ENCODE measurements at places on chromosomes 16 and 17.

DNA sequence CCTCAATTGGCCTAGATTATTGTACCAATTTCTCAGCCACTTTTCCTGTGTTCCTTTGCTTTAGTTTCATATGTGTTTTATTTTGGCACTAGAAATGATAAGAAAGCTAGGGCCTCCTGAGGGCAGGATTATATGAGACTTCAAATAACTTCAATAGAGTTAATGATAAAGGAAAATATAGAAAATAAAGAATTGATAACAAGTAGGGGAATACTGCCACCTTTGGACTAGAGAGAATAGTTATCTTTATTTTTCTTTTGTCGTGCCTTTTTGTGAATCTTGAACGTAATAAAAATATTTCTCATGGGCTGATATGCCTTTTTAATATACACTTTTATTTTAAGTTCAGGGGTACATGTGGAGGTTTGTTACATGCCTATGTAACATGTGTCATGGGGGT lies 29.3 kb upstream of the RBL2 start:
- no peak for DNase-seq

GRCh38 chr17:71703701-71704100 lies 417.1 kb upstream of the SOX9 start:
- no peak for DNase-seq

GRCh38 chr16:82459580-82460256 lies 167.1 kb upstream of the CDH13 start:
- no peak for DNase-seq

DNA sequence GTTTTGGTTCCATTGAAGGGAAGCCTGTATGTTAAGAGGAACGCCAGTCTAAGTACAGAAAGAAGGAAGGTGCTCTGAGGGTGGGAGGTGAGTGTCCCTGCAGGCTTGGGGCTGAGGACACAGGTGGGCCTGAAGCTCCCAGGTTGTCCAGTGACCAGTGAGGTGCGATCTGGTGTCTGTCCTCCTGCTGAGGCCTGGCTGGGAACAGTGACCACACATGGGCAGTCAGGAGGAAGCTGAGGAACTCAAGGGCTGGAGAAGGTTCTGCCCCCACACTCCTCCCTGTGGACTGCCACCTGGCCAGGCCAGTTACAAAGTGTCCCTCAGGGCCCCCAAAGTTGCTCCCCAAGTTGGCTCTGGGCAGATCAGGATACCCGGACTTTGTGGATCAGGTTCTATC lies 102.1 kb downstream of the N4BP1 start:
- no peak for DNase-seq

DNA sequence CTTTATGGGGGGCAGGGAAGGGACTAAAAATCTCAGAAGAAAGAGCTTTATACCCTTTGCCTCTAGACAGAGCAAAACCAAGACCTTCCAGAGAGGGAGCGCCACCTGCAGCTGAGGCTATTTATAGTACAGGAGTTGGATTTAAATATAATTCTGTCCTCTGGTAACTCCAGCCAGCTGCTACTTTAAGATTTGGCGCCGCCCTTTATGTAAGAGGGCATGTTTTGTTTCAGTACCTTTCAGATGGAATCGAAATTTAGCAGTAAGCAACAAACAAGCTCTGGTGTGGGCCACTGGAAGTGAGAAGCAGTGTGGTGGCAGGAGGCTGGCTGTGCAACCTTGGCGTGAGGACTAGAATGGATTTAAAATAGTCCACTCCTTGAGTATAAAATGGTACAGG lies 5.2 kb upstream of the GUCY2D start:
- no peak for DNase-seq

DNA sequence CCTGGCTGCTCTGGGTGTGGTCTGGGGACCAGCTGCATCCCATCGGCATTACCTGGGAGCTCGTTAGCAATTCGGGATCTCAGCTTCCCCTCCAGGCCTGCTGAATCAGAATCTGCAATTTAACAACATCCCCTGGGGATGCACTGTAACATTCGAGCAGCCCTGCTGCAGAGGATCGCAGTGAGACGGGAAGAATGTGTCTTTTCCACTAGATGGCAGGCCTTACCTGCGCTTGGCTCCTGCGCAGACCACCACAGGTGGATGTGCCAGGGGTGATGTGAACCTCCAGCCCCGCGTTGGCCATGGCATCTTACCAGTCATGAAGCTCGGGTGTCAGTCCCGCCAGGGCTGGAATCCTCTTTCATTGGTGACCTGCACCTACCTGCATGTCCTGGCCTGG lies 209.9 kb downstream of the PRKCB start:
- peak; percentile 3 for DNase-seq

GRCh38 chr17:72137161-72137560 lies 16.3 kb downstream of the SOX9 start:
- DNase-seq = no peak

DNA sequence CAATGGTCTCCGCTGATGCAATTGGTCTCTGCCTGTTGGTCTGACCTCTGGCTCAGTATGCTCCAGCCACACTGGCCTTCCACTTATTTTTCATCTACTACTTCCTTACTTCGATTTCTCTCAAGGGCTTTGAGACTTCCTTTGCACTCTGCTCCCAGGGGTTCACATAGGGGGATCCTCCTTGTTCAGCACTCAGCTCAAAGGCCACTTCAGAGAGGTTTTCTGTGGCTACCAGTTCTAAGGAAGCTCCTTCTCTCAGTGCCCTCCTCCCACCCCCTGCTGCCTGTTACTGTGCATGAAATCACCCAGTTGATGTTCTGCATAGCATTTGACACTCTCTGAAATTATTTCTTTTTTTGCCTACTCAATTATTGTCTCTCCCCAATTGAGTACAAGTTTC lies 476.4 kb downstream of the HS3ST3B1 start:
- DNase-seq = no peak

DNA sequence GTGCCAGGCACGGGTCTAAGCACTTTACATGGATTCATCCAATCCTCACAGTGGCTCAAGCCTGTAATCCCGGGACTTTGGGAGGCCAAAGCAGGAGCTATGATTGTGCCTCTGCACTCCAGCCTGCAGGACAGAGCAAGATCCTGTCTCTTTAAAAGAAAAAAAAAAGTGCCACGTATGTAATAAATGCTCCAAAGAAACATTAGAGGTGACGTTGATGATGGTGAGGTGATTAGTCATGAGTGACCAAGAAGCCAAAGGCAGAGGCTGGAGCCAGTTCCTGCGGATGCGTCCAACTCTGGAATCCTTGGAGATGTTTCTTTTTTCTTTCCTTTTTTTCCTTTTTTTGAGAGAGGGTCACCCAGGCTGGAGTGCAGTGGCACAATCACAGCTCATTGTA lies 59.4 kb upstream of the SIAH1 start:
- no peak for DNase-seq

- peak; percentile 49 for DNase-seq
Observed at GRCh38 chr16:2147981-2148671, at the start of gene RAB26. Gene RAB26, plus strand, starts transcription at chr16:2148625. Its CDS starts 159 bp downstream, at chr16:2148784.

DNA sequence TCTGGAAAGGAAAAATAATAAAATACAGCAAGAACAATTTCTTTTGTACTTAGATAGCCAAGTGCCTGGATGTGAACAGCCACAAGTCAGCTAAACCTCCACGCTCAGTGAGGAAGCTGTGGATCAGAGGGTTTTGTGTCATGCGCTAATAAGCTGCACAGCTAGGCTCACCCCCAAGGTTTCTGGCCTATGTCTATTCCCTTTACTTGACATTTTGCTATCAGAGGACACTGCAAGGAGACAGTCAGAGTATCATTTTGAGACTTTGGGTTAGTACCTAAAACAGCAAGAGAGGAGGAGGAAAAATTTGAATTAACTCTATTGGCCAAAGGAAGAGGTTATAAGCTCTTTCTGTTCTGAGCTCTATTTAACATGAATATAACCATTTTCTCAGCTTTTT lies 139.3 kb downstream of the KCNJ2 start:
- DNase-seq = no peak

DNA sequence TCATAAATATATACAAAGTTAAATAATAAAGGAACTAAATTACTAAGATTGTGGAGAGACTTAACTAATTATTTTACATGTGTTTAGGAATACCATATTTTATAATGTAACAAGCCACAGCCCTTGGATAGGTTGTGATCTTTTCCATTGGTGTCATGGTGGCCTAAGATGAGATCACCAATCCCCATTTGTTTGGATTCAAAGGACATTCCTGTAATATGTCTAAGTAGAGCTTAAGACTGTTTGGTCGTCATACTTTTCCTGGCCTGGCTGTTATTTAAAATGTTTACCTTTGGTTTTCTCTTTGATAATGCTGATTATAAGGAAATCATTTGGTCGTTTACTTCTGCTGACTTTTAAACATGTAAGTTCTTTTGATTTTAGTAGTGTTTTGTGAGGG lies 118.1 kb downstream of the NLK start:
- no peak for DNase-seq

- DNase-seq = no peak
Observed at GRCh38 chr16:65480281-65481091, 358.6 kb upstream of the CDH11 start.

DNA sequence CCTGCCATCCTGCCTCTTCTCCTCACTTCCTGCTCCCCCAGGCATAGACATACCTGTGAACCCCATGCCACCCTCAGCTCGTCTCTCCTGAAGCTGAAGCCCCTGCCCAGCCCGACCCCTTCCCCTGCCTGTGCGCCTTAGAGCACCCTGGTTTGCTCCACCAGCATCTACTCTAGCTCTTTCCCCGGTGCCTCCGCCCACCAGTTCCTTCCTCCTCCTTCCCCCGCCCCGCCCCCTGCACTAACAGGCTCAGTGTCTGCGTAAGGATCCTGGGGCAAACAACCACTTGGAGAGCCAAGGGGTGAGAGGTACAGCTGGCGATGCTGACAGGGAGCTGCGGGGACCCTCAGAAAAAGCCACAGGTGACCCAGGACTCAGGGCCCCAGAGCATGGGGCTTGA lies 1.9 kb downstream of the GPR142 start:
- no peak for DNase-seq

GRCh38 chr17:58630883-58631522 lies 60.8 kb downstream of the TEX14 start:
- DNase-seq = no peak

GRCh38 chr17:62681061-62681938 lies 53.8 kb downstream of the MRC2 start:
- no peak for DNase-seq

- peak; percentile 17 for DNase-seq
Observed at GRCh38 chr17:35243561-35244340, 879 bp downstream of the SLFN5 start.

GRCh38 chr17:77735566-77736198 lies 222.8 kb upstream of the TNRC6C start:
- peak; percentile 87 for DNase-seq

DNA sequence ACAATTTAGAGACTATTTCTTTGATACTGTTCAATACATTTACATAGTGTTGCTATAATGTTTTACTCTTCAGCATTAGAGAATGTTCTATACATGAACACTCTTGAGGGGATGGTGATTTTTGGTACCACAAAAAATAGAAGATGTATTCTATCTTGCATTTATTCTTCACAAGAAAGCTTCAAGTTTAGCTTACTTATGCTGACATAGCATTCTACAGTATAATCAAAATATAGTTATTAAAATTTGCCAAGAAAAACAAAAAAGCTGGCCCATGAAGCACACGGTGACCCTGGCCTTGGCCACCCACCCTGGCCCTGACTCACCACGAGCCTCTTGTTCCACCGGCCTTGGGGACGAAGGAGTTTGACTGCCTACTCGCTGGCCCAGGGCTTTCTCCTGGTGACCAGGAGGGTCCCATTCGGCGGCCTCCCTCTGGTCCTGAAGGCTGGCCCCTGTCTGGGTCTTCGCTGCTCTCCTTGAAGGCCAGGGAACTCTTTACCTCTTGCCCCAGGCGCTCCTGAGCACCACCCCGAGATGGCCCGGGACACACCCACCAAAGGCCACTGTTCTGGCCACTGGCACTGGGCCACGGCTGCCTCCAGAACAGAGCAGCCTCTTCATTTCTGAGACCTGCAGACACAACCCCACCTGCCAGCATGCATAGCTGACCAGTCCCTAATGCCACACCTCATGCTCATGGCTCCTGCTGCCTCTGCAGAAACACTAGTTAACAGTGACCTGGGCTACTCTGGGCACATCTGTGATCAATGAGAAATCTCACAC lies 22.5 kb upstream of the ICAM2 start:
- no peak for DNase-seq

GRCh38 chr17:951325-952132 lies 28.0 kb downstream of the NXN start:
- no peak for DNase-seq

GRCh38 chr17:32335046-32335445 lies 6.9 kb downstream of the C17orf75 start:
- no peak for DNase-seq

GRCh38 chr17:82888583-82889495 lies 49.0 kb upstream of the ZNF750 start:
- DNase-seq = no peak

GRCh38 chr17:80878876-80879722 lies 112.5 kb upstream of the CHMP6 start:
- DNase-seq = no peak

- no peak for DNase-seq
Observed at GRCh38 chr17:17391668-17392370, 85.0 kb upstream of the MED9 start.

GRCh38 chr17:37592291-37592690 lies 16.9 kb downstream of the SYNRG start:
- DNase-seq = no peak

GRCh38 chr17:49255125-49255524 lies 24.5 kb upstream of the PHOSPHO1 start:
- no peak for DNase-seq

DNA sequence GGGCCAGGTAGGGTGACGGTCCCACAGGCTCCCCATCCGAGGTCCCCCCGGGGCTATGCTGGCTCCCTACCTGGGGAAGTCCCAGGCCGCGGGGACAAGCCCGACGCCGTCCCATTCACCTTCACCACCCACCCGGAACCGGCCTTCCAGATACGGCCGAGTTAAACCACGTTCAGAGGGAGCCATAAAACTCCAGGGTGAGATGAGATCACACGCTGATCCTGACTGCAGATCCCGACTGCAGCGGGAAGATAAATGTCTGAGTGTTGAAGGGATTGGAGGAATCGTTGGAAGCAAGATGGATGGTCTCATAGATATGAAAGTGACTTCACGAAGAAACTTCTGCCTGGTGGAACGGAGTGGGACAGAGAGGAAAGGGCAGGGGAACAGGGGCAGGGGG lies 13.6 kb upstream of the C1QTNF8 start:
- no peak for DNase-seq
